ENCODE measurements at places on chromosomes 6 and 20.

GRCh38 chr6:147204843-147205311, 660 bp downstream of the STXBP5 start:
- no peak for DNase-seq

DNA sequence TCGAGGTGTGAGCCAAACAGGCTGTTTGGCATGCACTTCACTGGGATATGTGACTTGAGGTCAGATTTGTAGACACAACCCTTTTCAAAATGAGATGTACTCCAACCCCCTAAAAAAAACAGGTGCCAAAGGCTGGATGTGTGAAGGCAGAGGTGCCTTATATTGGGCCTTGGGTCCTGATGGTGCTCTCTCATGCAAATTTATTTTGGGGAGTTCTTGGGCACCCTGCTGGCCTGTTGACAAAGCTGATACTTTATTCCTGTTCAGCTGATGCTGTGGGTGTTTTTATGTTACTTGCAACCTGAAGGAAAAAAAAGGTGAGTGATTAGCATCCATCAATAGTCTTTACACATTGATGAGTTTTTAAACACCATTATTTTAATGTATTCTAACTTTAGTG, 121.5 kb downstream of the DNAH8 start:
- no peak for DNase-seq

DNA sequence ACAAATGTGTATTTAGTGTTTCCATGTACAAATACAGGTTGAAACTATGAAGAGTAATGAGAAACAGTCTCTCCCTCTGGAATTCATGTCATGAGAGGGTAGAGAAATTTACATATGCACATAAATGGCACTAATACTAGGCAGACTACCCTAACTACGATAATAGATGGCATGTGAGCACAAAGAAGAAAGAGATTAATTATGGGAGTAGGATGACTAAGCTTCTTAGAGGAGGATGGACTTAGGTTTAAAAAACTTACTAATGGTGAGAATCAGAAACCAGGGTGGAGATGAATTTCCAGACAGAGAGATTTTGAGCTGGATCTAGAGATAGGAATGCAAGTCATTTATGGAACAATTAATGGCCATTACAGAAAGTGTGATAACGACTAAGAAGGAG, 225.3 kb upstream of the HTR1E start:
- DNase-seq, result no peak

DNA sequence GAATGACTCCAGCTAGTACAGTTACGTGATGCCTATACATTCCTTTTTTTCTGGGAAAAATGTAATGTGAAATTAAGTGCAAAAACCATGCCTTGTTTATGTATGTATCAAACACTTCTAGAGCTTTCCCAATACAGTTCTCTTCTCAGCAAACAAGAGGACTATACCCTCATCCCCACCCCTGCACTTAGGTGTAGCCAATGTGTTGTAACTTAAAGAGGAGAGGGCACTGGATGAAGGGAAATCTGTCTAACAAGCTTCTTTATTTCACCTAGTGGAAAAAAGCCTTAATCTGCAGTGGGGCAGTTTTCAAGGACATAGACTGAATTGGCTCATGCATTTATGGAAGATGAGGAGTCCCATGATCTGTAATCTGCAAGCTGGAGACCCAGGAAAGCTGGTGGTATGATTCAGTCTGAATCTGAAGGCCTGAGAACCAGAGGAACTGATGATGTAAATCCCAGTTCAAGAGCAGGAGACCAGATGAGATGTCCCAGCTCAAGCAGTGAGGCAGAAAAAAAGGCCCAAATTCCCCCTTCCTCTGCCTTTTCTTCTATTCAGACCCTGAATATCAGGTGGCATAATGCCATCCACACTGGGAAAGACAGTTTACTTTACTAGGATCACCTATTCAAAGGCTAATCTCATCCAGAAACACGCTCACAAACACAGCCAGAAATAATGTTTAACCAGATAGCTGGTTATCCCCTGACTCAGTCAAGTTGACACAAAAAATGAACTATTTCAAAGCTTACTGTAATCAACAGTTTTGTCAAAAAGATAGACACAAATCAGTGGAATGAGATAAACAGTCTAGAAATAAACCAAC, 25.8 kb upstream of the SLC17A3 start:
- no peak for DNase-seq

- peak; percentile 84 for DNase-seq
Observed at GRCh38 chr6:163413345-163414116, 987 bp upstream of the QKI start.
